T-helper 17 cell (primary cell): ENCODE measurements at places on chromosomes 4 and X.

DNA sequence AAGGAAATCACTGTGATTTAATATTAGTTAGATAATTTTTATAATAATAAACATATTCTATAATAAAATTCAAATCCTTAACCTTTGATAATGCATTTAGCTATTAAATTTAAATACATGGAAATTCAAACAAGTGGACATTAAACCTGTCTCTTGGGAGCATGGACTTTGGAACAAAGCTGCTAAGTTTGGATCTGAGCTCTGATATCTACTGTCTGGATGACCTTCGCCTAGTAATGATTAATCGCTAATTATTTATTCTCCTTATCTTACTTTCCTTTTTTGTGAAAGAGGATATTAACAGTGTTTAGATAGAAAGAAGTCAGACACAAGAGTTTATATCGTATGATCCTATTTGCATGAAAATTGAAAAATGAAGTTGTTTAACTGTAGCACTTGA is 980.9 kb downstream of the FSTL5 start:
- DNase-seq = no peak

GRCh38 chrX:71396576-71396975 is 30.4 kb downstream of the TAF1 start:
- no peak for DNase-seq

DNA sequence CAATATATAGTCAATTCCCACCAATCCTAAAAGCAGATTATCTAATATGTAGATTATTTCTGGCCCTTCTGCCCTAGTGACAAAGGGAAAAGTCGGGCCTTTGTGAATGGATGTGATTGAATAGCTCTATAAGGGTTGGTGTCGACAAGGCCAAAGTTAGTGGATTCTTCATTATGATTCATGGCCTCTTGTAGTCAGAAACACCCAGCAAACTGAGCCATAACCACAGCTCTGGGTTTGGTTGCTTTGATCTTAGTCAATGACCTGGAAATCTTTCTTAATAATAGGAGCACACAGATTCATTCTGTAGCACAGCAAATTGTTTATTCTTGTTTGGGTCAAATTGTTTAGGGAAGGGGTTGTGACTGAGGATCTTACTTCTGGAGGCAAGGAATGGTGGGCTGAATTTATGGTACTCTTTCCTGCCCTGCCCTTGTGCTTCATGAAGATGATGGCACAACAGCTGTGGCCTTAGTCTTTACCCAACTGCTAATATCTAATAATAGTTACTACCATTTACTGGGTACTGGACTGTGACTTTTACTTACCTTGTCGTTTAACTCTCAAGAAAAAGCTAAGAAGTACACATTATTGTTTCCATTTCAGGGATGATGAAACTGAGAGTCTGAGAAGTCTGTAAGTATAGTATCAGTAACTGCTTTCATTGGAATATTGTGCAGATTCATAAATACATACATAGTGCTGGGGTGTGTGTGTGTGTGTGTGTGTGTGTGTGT is 74.0 kb downstream of the AFF2 start:
- no peak for DNase-seq

GRCh38 chr4:178917756-178918155 is 1475.5 kb upstream of the AGA start:
- DNase-seq = no peak

- no peak for DNase-seq
Observed at GRCh38 chr4:105399532-105400161, 74.2 kb downstream of the PPA2 start.

DNA sequence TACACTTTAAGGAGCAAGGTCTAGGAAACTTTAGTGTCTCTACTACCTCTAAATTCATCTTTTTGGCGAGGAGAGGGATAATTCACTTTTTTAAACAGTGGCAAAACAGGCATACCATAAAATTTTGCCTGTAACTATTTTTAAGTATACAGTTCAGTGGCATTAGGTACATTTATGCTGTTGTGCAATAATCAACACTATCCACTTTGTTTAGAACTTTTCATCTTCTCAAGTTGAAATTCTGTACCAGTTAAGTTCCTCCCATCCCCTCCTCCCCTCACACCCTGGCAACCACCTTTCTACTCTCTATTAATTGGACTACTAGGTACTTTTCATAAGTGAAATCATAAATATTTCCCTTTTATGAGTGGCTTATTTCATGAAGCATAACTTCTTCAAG is 31.4 kb downstream of the NUP54 start:
- DNase-seq = no peak

DNA sequence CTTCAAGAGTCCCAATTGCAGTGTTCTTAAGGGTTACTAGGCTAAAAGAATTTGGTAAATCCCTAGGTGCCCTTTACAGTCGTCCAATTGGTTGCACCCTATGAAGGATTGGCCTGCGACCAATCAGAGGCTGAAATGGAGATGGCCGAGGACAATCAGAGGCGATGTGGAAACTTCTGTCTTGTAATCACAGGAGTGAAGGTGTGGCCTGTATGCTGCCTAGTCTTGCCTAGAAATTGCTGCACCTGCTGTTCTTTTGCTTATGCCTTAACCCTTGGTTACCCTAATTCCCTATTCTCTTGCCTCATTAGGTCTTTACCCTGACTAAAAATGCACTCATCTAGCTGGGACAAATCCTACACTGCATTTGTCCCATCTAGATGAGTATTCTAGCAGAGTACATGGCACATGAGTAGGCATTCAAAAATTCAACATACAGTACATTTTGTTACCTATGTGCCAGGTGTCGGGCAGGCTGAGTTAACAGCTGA is 1.0 kb upstream of the DCK start:
- DNase-seq = no peak

GRCh38 chr4:175422331-175422730 is 389.7 kb downstream of the GPM6A start:
- DNase-seq = no peak
